ENCODE measurements at places on chromosomes 5 and 9. TPM values are rescaled to one million over a fixed set of nuclear protein-coding genes. Genes with fewer than 3 reads are reported as not detected.

GRCh38 chr9:38094165-38094564 is 25.1 kb upstream of the SHB start:
- DNase-seq: no peak

GRCh38 chr9:87863882-87864465 is 18.7 kb upstream of the SPATA31E1 start:
- DNase-seq: no peak

DNA sequence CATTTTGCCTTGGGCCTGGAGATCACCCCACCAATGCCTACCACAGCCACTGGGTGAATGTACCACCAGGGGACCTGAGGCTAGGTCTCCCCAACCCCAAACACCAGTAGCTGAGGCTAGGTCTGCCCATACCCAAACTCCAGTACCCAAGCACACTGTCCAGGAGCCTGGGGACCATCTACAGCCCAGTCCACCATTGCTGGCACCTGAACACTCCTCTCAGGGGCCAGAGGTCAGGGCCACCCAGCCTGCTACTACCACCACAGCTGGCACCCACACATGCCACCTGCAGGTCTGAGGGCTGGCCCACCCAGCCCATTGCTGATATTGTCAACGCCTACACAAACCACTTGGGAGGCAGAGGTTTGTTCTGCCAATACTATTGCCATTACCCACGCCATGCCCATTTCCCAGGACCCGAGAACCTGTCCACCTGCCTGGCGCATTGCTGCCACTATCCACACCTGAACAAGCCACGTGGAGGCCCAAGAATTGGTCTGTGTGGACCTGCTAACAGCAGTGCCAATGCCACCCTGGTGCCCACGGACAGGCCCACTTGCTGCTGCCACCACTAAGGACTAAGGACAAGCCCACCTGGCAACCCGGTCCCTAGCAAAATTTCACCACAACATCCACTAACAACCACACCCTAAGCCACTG is 59.2 kb downstream of the ZDHHC21 start:
- no peak for DNase-seq

GRCh38 chr5:180069589-180070247 is 1.8 kb downstream of the RNF130 start:
- DNase-seq: no peak

- DNase-seq: no peak
These were observed 467 bp upstream of the SMIM32 start for GRCh38 chr5:136193322-136193935.

DNA sequence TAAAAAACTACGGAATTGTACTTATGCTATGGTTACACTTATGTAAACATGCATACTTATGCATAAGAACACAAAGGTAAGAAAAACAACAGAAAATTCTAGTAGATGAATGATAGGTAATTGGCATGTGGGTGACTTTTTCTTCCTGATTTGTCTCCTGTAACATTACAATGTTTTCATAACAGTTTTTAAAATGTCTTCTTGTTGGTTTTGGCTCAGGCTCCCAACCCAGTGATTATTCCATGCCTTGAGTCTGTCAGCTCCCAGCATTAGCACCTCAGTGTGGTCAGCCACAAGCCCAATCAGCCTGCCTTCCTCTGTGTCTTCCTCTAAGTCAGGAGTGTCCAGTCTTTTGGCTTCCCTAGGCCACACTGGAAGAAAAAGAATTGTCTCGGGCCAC is 7.9 kb upstream of the FOXE1 start:
- no peak for DNase-seq

DNA sequence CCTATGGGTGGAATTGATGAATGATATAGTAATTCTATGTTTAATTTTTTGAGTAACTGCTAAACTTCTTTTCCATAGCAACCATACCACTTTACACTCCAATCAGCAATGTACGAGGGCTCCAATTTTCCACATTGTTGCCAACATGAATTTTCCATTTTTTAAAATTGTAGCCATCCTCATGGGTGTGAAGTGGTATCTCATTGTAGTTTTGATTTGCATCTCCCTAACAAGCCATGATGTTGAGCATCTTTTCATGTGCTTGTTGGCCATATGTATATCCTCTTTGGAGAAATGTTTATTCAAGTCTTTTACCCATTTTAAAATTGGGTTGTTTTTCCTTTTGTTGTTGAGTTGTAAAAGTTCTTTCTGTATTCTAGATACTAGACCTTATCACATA is 48.9 kb downstream of the TMOD1 start:
- no peak for DNase-seq

DNA sequence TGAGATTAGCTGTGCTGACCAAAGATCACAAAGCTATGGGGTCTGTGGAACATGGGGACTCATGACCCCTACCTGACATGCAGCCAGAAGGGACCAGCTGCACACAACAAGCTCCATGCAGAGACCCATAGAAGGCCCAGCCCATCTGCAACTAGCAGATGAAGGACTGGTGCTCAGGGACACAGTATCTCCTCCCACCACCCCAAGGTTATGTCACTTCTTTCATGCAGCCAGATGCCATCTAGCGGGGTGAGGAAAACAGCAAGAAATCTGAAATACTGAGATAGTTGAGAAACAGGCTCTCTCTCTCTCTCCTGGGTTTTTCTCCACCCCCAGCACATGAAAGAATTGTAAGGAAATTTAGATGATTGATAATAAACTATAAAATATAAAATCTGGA is 161.3 kb upstream of the DAPK1 start:
- DNase-seq: no peak

DNA sequence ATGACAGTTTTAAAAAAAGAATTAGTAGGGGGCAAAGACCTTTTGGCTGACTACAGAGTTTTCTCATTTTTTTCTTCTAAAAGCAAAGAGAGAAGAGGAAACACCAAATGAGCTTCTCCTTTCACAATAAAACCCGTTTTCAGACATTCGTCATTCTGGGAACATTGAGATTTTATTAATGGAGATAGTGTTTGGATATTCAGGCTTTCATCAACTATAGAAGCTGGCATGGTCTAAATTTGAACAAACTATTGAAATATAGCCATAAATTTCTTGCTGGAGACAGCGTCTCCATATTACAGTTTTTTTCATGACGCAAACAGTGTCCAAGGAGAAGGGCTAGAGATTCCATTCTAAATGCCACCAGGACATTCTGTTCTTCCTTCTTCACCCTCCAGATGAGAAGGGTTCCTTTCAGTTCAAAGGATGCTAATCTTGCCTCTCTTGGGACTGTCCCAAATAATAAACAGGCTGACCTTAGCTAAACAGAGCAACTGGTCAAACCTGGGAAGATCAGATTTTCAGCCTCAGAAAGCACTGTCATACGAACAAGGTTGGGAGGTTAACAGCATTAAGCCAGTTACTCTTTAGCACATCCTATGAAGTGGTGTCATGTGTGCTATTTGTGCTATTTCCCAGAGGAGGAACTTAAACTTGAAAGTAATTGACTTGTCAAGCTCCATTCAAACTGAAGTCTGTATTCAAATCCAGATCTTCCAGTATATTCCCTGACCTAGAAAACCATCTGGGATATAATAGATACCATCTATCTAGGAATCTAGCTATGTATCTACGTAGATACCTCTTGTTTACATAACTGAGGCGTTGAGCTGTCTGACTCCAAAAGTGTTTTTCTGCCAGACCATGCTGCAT is 125.6 kb downstream of the LPAR1 start:
- no peak for DNase-seq

DNA sequence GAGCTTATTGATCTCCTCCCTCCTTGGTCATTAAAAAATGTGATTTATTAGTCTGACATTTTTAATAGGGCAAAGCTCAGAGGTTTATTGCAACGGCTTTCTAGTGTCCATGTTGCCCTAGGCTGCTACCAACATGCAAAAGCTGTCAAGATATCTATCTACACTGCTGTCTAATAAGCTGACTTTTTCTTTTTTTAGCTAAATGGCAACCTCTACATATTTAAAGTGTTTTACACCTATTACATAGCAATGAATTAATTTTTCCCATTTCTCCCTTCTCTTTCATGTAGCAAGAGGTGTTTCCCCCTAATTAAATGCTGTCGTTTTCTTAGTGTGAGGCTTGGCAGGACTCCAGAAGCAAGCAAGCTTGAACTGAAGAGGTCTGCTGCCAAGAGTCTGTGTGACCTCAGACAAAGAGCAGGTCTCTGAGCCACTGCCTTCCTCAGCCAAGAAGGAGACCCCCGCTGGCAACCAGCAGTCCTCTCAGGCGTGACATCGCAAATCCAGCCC is 79.4 kb downstream of the GAS1 start:
- DNase-seq: no peak

- no peak for DNase-seq
These were observed 255.6 kb downstream of the NR3C1 start for GRCh38 chr5:143147902-143148301.

DNA sequence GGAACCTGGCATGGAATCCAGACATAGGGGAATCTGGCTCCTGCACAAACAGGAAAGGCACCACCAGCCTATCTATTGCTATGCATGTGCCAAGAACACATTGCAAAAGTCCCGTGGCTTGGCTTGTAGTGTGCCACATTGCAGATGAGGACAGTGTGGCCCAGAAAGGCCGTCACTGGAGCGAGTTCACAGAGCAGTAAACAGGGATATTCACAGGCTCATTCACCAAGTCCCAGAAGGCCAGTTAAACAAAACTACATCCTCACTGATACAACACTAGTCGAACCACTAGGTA is 39.6 kb upstream of the TRIM32 start:
- peak; percentile 73 for DNase-seq

- no peak for DNase-seq
These were observed 59.3 kb upstream of the ANGPTL2 start for GRCh38 chr9:127181595-127182190.

DNA sequence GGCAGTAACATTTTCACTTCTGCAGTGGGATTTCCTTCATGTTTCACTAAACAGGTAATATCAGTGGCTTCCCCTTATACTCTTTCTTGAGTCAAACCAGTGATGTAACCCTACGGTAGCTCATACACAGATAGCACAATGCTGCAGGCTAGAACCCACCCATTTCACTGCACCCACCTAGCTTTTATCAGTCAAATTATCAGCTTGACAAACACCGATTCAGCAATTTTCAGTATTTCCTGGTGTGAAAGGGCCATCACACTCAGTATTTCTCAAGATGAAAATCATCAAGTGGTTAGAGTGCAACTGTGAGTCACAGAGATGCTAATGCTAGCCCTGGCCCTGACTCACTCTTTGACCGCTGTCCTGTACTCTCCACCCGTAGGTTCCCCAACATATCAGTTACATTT is 242.3 kb upstream of the PTGER4 start:
- no peak for DNase-seq

DNA sequence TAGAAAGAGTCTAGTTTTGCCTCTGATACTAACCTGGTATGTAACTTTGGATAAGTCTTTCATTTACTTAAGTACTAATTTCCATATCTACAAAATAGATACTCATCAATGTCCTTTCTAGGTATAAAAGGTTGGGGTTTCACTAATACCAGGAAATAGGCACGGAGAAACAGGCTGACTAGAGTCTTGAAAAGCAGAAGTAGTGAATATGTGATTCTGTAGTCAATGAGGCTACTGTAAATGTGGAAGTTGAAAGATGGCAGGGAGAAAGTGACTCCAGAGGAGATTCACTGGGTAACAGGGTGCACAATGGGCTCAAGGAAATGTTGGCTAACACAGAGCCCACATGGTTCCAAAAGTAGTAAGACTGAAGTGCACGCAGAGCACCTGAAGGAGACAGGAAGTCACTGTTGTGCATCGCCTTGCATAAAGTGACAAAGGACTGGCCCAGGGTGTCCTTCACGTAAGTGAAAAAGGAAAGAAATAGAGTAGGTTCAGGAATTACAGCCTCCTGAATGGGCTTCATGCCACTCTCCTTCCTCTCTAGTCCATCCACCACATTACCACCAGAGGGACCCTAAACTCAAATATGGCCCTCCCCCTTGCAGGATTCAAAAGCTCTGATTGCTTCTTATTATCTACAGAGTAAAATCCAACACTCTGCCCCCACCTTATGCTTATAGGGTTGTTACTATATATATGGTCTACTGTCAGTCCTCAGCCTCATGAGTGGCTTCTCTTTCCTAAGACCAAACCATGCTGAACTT is 288.0 kb upstream of the SMARCA2 start:
- DNase-seq: no peak

DNA sequence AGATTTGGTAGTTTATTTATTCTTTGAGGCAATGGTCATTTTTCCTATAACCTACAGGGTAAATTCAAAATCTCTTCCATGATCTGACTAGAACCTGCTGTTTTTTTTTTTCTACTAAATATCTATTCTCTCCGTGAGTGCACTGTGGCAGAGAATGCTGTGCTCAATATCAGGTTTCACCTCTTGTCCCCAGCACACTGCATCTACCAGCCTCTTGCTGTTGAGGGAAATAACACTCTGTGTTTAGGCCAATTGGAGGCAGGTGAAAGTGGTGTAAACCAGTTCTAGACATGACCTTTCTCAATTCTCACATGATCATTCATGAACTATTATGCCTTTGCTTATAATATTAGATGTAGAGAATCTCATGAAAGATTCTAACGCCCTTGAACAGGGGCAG is 2365.9 kb downstream of the MAT2B start:
- DNase-seq: no peak

- DNase-seq: no peak
These were observed 13.5 kb downstream of the C5orf46 start for GRCh38 chr5:147892696-147893296.

DNA sequence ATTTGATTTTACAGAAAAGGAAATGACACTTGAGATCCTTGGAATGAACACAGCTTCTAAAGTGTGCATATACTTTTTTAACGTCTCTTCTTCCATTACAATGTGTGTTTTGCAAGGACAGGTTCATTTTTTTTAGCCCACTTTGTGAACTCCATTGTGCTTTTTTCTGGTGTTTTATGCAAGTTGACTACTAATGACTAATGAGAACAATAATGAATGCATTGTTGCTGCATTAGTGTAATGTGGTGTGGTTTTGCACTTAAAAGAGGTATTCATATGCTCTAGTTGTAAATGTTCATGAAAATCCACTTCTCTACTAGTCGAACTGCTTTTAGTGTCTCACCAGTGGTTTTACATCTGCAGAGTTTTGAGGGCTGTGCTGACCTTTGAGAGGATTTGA is 93.6 kb downstream of the UHRF2 start:
- DNase-seq: no peak

- DNase-seq: no peak
These were observed 57.2 kb upstream of the LPAR1 start for GRCh38 chr9:111095441-111095840.

- DNase-seq: no peak
These were observed 89.3 kb downstream of the JAKMIP2 start for GRCh38 chr5:147693233-147693632.

DNA sequence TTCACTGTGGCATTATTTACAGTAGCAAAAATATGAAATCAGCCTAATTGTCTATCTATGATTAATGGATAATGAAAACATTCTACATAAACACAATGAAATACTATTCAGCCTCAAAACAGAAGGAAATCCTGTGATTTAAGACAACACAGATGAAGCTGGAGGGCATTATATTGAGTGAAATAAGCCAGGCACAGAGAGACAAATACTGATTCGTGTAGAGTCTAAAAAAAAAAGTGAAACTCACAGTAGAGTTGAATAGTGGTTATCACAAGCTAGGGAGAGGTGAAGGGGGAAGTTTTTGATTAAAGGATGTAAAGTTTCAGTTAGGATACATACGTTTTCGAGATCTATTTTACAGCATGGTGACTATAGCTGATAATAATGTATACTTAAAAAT is 122.2 kb downstream of the ADAMTS6 start:
- no peak for DNase-seq

GRCh38 chr5:28896949-28897348 is 1858.6 kb upstream of the CDH9 start:
- no peak for DNase-seq

The SLC4A9 gene
- not detected for total RNA-seq

The FAM200C gene
- total RNA-seq: 4.2 TPM

The HTR1A gene
- total RNA-seq: not detected

The LCN9 gene
- total RNA-seq: not detected

The LCP2 gene
- total RNA-seq: 6.7 TPM
